Stimulated activated CD8-positive, alpha-beta memory T cell treated with anti-CD3 and anti-CD28 coated beads, Interleukin-4, amount 100 ng/mL, for 24 hours (primary cell): ENCODE measurements at places on chromosomes 12 and 14.

DNA sequence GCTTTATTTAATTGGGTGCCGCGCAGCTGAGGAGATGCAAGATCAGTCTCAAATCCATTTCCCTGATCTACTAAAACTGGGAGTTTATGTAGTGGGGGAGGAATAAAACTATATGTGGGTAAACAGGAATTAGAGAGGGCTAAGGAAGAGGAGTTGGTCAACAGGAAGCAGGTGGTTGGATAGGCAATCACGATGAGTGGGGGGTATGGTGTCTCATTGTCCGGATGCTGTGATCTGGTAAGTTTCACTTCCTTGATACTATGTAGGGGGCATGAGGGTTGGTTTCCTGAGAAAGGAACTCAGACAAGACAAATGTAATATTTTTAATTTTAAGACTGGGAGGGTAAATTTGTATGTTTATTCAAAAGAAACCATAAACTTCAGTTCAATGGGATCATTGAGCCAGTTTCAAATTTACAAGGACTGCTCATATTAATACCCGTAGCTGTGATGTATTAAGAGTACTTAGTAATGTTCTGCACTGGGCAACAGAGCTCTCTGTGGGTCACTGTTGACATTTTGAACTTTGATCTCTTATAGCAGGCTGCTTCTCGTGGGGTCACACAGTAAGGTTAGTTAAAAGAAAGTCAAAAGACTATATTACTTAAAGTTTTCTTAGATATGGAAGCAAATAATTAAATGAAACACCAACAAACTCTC is 786.2 kb upstream of the FBXO33 start:
- DNase-seq = no peak

DNA sequence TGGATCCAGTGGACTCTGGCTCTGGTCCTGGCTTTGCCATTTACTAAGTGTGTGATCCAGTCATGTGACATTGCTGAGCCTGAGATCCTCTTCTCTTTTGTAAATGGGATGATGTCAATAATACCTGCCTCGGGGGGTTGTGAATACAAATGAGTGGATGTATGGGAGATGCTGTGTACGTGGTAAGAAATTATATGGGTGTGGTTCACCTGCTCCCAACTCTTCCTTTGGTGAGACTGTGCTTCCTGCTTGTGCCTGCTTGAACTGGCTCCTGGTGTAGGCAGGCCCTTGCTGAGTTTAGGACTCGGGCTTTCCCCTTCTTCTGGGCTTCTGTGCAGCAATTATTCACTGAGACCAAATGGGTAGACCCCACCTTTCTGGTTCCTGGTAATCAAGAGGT is 189.5 kb upstream of the FRMD6 start:
- no peak for DNase-seq

GRCh38 chr12:122927756-122928403 is 32.0 kb upstream of the VPS37B start:
- DNase-seq = no peak

DNA sequence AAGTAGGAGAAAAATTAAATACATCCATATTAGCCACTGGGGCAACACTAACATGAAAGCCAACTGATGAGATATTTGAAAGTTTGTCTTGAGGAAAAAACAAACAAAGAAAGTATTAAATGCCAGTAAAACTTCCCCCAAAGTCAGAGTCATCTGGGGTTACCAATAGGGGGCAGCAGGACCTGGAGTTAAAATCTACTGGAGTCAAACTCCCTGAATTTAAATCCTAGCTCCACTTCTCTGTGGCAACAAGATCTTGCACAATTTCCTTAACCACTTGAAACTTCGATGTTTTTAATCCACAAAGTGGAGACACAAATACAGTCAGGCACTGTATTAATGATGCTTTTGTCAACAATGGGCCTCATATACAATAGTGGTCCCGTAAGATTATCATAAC is 14.4 kb downstream of the PLEKHG7 start:
- no peak for DNase-seq

DNA sequence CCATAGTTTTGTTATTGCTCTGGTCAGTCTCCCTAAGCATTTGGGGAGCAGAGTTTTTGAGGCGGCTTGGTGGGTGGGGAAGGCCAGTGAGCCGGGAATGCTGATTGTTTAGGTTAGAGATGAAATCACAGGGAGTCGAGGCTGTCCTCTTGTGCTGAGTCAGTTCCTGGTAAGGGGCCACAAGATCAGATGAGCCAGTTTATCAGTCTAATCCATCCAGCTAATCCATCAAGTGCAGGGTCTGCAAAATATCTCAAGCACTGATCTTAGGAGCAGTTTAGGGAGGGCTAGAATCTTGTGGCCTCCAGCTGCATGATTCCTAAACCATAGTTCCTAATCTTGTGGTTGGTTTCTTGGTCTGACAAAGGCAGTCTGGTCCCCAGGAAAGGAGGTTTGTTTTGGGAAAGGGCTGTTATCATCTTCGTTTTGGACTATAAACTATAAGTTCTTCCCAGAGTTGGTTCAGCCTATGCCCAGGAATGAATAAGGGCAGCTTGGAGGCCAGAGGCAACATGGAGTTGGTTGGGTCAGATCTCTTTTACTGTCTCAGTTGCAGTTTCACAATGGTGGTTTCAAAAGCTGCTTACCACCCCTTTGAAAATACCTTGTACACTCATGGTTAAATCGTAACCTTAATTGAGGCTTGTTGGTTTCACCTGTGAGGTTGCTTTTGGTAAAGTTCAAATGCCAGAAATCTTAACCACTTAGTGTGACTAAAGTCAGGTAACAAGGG is 33.6 kb upstream of the HIGD1C start:
- no peak for DNase-seq

GRCh38 chr12:55985341-55985740 is 11.5 kb downstream of the RAB5B start:
- DNase-seq = no peak

- no peak for DNase-seq
Measured at GRCh38 chr12:91179315-91179714, 3.3 kb downstream of the DCN start.
